ENCODE measurements at places on chromosomes 5 and 9. TPM values are rescaled to one million over a fixed set of nuclear protein-coding genes. Genes with fewer than 3 reads are reported as not detected.
A peak's percentile ranks its signal among the peaks of the same experiment; 100 is the strongest.

Gene SARDH
- 3.7 TPM for total RNA-seq

Gene SPINK6
- not detected for total RNA-seq

Gene HMGCR
- 87.3 TPM for total RNA-seq

DNA sequence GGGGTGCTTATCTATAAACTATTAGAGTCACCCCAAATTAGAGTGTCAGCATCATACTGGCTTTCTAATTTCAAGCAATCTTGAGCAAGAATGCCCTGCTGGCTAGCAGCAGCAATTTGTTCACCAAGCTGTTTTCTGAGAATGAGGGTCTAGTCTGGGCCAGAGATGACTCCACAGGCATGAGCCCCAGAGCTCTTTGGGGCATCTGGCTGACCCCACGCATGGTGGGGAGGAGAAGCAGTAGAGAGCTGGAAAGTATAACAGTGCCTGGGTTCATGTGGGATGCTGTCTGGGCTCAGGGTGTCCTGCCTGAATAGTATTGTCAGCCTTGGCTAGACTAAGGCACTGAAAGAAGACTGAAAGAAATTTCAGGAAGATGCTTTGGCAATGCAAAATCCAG lies 64.9 kb downstream of the C6 start:
- no peaks in the 10 kb centered on the region for H3K27me3 ChIP-seq
- H3K27ac ChIP-seq = no peak overlapping the region
- no peak overlapping the region for H3K4me3 ChIP-seq
- no peak for DNase-seq
- no peaks in the 10 kb centered on the region for H3K4me1 ChIP-seq

Gene IFNK
- total RNA-seq = not detected

GRCh38 chr9:102403514-102403913 lies 591.6 kb upstream of the CYLC2 start:
- H3K27ac ChIP-seq = no peak overlapping the region
- H3K36me3 ChIP-seq = no peaks in the 10 kb centered on the region
- no peak for DNase-seq
- no peaks in the 10 kb centered on the region for H3K27me3 ChIP-seq
- no peaks in the 10 kb centered on the region for H3K4me1 ChIP-seq

DNA sequence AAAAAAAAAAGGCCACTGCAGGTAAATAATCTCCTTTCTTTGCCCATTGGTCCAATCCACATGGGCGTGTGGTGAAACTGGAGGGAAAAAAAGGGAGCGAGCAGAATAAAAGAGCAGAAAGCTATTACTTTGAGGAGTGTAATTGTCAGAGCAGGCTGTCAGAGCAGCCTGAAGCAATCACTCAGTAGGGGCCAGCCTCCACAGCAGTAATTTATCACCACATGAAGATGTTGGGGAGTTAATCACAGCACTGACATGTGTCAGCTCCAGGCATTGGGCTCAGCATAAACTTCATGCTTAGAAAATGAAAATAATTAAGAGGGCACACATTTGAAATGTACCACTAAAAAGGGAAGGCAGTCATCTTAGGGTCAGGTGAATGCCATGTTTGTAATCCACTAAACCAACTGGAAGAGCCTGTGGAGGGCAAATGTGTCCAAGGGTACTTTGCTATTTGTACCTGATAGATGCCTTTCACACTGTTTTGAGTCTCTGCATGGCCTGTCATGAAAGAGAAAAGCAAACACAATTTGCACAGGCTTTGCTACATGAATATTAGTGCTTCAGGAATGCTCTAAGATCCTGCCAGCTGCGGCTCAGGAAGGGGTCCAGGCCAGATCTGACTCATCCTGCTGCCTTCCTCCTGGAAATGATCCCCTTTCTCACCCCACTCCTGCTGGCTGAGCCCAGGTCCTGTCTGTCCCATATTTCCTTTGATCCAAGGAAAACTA lies 2.9 kb upstream of the PTGER4 start:
- DNase-seq = peak; percentile 85
- no peaks in the 10 kb centered on the region for H3K36me3 ChIP-seq
- H3K27me3 ChIP-seq = no peaks in the 10 kb centered on the region

DNA sequence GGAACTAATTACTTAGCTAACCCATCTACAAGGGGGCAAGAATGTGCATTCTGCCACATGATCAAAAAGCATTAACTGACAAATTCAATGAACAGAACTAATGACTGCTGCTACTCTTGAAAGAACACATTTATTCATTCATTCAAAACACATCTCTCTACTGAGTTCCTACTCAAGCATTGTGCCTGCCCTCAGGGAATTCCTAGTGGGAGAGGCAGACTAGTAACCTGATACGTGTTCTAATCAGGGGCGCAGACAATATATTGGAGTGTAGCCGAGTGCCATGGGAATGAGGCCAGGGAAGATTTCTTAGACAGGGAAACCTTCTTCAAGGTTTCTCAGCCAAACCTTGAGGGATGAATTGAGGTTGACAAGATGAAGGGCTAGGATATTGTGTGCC lies 56.7 kb upstream of the PAPPA start:
- H3K4me1 ChIP-seq = peaks cover 6% of the 10 kb centered on the region
- DNase-seq = no peak
- no peak overlapping the region for H3K4me3 ChIP-seq
- H3K27me3 ChIP-seq = peaks cover 2% of the 10 kb centered on the region
- H3K27ac ChIP-seq = no peak overlapping the region
